ENCODE measurements at places on chromosomes 1 and 21.

GRCh38 chr1:110185181-110185580 lies 24.9 kb upstream of the KCNC4 start:
- no peak for DNase-seq

GRCh38 chr1:68321084-68321685 lies 88.9 kb upstream of the WLS start:
- peak; percentile 25 for DNase-seq

DNA sequence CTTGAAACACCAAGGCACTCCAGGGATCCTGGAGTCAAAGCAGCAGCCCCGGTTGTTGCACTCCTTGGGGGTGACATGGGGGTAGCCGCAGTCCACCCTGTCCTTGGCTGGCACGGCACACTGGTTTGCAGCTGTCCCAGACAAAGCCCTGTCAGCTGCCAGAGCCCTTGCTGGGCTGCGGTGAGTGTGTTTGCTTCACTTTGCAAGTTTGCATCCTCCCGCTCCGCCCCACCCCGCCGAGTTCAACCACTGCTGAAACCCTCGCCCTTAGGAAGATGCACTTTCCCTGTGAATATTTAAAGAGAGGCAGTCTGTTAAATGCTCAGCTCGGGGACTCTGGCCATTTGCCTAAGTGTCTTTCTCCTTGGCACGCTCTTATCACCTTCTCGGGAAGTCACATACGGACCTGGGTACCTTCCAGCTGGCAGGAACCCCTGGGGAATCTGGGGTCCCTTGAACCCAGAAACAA lies 1.7 kb downstream of the TFF3 start:
- no peak for DNase-seq

DNA sequence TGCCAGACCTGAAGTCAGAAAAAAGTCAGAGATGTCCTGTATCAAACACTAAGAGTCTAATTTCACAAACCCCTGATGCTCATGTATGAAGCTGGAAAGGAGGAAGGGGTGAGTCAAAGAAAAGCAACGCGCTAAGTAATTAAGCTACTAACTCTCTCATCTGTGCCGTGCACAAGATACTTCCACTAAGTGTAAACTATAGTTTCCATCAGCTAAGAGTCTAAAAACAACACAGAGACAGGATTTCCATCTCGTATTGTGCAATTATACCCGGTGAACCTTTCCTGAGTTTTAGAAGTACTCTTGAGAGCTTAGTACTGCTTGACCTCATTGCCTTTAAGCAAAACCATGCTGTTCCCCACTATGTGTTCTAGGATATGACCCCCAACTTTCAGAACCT lies 19.0 kb downstream of the DNALI1 start:
- no peak for DNase-seq

DNA sequence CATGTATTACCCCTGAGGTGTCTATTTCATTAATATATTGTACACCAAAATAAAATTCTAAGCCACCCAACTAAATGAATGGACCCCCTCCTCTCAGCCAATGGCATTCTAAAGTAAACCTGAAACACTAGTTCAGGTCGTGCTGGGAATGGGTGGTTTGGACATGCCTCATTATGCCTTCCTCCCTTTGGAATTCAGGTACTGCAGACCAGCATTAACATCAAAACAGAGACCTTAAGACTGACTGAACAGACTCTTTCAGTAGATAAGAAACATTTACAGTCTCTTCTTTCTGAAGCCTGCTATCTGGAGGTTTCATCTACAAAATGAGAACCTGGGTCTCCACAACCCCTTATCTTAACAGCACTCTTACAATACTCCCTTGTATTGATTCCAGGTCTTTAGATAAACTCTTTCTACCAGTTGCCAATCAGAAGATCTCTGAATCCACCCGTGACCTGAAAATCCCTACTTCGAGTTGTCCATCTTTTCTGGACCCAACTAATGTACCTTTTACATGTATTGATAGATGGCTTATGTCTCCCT lies 93.6 kb downstream of the PKN2 start:
- no peak for DNase-seq

DNA sequence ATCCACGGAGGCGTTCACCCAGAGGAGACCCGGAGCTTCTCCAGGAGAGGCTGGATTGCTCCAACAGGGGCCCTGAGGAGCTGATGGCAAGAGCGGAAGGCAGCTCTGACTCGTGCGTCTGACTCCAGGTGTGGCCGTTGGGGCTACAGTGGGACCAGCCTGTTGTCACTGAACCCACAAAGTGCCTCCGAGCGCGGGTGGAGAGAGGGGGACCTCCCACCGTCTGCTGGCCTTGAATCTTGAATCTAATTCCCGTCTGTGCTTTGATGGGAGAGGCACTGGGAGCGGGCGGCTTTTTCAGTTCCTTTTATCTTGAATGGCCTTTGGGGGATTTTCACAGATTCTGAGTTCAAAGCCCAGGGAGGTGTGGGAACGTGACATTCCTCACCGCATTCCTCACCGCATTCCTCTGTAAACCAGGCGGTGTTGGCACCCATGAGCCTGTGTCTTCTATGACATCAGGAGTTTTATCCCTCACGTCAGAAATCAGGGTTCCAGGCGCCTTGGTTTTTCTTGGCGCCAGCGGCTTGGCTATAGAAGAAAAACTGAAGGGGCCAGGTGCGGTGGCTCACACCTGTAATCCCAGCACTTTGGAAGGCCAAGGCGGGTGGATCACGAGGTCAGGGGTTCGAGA lies 39.2 kb upstream of the COL18A1 start:
- DNase-seq, result no peak

DNA sequence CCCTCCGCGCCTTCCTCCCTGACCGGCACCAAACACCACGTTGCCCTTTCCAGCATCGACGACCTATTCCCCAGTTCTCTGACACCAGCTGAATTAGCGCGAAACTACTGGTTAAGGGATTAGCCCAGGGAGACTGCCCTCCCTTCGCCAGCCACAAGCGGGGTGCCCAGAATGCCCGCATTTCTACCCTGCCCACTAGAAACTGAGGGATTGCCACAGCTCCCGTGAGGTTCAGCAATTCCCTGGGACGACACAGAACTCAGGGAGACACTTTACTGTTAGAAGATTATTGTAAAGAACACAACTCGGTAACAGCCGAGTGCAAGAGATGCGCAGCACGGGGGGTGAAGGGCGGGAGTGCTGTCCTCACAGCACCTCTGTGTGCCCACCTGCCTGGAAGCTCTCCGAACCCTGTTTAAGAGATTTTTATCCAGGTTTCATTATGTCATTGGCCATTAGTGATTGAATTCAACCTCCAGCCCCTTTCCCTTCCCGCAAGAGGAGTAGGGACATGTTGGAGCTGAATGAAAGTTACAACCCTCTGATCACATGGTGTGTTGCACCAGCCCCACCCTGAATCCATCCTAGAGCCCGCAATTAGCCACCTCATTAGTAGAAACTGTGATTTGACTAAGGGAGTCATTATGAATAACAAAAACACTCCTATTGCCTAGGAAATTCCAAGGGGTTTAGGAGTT lies 15.8 kb upstream of the RIPPLY3 start:
- no peak for DNase-seq

Data from NCI-H1930 (cell line).